ENCODE measurements at places on chromosomes 6 and 20.

DNA sequence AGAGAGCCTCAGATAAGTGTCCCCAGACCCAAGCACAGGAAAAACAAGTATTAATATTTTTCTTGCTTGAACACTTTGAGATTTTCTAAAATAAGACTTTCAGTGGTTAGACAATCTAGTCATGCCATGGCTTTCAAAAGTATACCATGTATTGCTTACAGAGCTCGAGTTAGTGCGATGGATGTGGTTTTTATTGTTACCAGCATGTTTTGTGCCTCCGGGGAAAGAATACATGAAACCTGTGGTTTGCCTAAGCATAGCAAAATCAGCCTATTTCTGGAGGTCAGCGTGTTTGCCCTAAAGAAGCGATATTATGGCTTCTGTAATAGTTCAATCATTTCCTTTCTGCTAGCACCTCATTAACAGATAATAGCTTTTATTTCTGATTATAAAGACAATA, 21.6 kb downstream of the RIN2 start:
- DNase-seq = no peak

GRCh38 chr6:44935693-44936300, 392.3 kb upstream of the RUNX2 start:
- DNase-seq = no peak

DNA sequence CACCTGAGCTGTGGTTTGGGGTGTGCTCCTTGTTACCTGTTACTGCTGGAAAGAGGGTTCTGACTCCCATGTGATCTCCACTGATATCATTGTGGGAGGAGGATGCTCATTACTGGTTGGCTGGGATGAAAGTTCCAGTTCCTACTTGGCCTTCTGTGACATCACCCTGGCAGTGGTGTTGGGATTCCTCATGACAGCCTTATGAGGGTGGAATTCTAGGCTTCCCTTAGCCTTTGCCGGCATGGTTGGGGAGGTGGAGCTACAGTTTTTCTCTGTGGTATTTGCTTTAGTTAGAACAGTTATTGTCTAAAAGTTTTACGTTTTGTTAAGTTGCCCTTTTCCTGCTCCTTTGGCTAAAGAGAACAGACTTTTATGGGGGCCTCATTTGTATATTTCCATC, 112.1 kb downstream of the AFG1L start:
- DNase-seq = no peak

DNA sequence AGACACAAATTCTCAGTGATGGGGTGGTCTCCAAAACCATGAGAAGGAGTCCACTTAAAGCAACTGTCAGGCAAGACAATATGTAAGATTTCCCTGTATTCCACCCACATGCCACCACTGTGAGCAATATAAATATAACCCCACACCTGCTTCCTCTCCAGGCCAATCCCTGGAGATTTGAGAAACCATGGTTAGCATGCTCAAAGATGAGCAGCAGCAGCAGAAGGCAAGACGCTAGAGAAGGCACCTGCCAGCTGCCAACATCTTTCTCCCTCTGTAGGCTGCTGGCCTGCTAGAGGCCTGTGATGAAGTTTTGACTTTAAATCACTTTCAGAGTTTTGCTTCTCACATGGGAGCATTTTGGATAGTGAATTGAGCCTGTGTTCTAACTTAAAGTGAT, 7.9 kb upstream of the SOD2 start:
- no peak for DNase-seq

GRCh38 chr20:41125530-41126457, 11.5 kb upstream of the PLCG1 start:
- no peak for DNase-seq

DNA sequence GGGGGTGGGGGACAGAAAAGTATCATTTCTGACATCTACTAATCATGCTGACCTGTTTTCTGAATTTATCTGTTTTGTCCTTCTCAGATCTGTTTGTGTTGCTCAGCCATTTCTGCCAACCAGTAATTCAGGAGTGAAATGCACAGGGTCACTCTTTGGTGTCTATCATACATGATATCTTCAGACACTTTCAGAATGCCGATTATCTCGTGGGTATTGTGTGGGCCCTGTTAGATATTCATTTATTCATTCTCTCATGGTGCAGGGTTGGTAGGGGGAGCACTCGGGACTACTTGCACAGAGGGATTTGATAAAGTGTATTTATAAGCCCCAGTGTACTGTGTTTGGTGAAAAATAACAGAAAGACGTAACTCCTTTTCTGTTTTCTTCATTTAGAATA, 101.2 kb upstream of the CITED2 start:
- no peak for DNase-seq

- DNase-seq = no peak
Observed at GRCh38 chr20:5046656-5047339, 45.5 kb upstream of the SLC23A2 start.

DNA sequence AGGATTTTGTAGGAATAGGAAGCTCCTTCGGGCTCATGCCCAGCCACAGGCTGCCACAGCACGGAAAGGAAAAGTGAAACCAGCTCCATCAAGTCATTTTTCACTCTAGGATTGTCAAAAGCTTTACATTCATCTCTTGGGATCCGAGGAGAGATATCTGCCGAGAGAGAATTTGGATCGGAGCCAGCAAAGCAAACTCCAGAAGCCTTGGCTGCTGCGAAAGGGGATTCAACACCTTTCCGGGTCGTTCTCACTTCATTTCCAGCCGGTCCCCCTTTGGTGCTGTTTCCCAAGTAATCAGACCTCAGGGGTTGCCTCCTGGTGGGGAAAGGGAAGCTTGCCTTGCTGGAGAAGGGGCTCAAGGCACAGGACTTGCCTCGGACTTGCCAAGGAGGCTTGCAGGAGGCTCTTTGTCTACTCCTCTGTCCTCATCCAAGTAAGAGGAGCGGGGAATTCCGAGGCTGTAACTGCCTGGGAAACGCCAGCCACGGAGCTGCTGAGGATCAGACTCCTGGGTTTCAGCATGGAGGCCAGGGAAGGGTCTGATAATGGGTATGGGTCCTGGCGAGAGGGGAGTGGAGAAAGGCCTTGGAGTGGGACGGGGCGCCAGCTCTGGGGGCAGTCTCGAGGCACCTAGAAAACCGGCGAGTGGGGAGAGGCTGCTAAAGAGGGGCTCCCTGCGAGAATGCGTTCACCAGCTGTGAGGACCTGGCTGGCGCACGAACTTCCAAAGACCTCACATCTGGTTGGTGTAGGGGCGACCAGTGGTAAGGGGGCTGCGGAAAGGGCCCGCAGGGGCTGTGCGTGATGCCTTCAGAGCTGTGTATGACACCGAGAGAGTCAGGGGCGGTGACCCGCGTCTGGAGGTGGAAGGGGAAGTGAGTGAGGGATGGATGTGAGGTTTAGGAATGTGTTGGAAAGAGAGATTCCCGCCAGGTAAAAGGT, 702 bp downstream of the ETV7 start:
- DNase-seq = no peak

- no peak for DNase-seq
Observed at GRCh38 chr6:115610696-115611095, 450.0 kb downstream of the FRK start.

DNA sequence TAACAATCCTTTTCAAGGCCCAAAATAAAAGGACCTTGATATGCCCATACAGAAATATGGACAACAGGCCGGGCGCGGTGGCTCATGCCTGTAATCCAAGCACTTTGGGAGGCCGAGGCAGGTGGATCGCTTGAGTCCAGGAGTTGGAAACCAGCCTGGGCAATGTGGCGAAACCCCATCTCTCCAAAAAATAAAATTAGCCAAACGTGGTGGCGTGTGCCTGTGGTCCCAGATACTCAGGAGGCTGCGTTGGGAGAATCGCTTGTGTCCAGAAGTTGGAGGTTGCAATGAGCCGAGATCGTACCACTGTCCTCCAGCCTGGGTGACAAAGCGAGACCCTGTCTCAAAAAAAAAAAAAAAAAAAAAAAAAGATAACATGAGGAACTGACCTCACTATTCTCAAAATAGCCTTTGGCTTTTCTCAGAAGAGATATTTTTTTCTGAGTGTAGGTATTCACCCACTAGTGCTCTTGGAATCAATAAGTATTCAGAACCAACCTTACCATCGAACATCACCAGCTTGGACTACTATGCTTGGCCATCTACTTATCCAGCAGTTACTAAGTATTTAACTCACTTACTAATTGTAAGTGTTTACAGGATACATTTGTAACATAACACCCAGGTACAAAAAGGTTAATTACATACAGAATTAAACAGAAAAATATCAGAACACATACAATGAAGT, 99.2 kb downstream of the OR2B2 start:
- DNase-seq = no peak

DNA sequence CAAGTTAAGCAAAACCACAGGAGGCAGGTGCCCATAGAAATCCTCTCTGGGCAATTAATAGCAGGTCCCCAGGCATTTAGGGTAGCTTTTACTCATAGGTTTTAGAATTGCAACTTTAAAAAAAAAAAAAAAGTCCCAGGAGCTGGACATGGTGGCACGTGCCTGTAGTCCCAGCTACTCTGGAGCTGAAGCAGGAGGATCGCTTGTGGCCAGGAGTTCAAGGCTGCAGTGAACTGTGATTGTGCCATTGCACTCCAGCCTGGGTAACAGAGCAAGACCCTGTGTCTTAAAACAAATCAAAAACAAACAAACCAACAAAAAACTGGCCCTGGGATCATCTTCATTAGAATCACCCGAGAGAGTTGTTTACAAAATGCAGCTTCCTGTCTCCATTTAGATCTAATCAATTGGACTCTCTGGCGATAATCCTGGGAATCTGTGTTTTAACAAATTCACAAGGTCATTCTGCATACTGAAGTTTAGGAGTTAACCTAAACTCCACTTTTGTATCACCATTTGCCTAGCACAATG, 131.8 kb upstream of the AKAP12 start:
- DNase-seq = no peak

- no peak for DNase-seq
Observed at GRCh38 chr6:111603040-111603439, 2.6 kb downstream of the TRAF3IP2 start.

- DNase-seq = no peak
Observed at GRCh38 chr6:754202-754601, 61.3 kb upstream of the EXOC2 start.

DNA sequence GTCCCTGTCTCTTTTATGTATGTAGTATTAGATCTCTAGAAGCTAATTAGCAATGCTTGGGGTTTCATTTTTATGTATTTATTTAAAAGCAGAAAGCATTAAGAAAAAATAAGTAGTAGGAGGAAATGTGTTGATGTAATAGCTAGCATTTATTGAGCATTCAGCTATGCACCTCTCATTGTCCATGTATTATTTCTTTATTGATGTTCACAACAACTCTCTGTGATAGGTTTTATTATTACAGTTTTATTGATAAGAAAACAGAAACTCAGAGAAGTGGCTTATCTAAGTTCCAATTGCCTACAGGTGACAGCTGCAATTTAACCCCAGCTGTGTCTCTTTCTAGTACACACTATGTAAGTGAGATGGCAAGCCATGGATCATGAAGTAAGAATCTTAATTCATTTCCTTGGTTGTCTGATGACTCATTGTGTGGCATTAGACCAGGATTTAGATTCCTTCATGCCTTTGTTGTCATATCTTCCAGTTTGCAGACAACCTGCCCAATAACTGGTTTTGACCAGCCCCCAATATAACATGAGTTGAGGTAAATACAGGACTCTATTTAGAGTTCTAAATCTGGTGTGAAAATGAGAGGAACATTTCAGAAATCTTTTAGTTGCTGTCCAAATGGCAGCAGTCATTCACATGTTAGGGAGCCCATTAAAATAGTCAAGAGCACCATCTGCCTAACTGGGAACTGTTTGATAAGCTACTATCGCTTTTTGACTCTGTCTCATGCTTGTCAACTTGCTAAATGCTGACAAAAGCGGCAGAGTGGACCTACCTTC, 170.8 kb upstream of the PHACTR1 start:
- peak; percentile 71 for DNase-seq

DNA sequence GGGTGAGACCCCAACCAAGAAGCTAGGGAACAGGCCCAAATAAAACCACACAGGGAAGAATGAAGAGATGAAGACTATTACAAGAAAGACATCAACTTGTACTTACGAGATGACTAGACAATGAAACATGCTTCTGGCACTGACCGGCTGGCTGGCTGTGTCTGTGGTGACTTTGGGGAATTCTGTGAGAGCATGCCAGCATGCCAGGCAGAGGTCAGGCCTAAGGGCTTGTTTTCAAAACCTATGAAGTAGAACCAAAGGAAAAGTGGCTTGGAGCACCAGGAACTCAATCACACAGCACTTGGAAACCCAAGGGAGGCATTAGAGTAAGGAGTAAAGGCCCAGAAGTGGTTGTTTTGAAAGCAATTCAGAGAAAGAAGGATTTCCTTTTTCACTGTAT, 28.4 kb upstream of the GSTA3 start:
- no peak for DNase-seq

DNA sequence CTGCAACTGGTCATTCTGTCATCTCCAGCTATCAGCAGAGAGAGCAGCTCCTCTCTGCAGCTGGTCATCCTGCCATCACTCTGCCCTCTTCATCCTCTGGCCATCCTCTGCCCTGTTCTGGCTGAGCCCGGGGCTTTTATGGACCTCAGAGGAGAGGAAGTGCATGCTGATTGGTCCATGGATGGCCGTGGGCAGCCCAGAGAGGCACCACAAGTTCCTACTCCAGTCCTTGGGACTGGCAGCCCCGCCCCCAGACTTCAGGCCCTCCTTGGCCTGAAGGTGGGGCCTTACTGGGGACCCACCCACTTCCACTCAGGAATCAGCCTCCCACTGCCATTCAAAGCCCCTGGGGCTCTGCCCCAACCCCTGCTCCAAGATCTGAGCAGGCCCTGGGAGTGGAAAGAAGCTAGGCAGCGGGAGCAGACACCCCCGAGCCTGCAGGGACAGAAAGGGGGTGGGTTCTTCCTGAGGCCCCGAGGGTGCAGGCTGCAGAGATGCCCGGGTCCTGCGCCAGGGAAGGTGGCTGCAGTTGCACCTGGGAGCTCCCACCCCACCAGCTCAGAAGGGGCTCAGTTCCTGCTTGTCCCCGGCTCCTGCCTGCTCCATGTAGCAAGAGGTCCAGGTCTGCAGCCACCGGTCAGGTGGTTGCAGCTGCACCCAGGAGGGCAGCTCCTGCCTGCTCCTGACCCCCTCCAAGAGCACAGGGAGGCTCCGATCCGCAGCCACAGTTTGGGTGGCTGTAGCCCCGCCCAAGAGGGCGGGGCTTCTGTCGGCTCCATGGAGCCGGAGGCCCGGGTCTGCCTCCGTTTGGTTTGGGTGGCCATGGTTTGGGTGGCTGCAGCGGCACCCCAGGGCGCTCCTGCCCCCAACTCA, 34.1 kb upstream of the HMGA1 start:
- DNase-seq = no peak

GRCh38 chr20:62668441-62669027, 26.2 kb downstream of the SLCO4A1 start:
- DNase-seq = peak; percentile 24

- DNase-seq = no peak
Observed at GRCh38 chr6:149830731-149831307, 33.3 kb downstream of the LRP11 start.

GRCh38 chr6:142947714-142948480, 2.9 kb upstream of the HIVEP2 start:
- no peak for DNase-seq
